ENCODE measurements at places on chromosomes 11 and 22.

GRCh38 chr22:46175631-46176030 lies 25.3 kb downstream of the PPARA start:
- DNase-seq, result no peak

- no peak for DNase-seq
These were observed 23.4 kb downstream of the KRTAP5-5 start for GRCh38 chr11:1652771-1653540.

DNA sequence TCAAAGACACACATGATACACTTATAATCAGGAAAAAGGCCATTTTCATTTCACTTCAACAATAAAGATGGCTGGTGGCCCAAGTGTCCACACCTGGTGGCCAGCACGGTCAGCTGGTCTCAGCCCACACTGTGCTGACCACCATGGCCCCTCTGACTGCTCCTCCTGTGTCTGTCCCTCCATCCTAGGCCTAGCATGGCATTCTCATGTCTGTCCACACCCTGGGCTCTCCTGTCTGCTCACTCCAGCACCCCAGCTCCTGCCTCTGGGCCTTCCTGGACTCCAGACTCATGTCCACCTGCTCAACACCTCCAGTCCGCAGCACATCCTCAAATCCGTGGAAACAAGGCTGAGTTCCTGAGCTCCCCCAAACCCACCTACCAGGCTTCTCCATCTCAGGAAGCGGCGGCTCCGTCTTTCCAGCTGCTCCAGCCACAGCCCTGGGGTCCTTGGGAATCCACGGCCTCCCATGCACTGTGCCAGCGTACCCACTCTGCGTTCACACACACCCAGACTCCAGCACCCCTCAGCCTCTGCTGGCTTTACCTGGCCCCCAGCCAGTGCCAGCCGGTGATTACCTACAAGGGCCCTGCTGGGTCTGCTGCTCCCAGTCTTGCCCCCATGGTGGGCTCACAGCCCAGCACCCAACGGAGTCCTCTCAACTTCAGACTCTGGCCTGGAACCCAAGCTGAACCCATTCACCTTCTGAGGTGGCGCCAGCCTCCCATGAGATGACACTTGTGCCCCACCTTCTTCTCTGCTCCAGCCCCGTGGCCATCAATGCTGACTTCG lies 13.9 kb downstream of the SIRT3 start:
- no peak for DNase-seq

DNA sequence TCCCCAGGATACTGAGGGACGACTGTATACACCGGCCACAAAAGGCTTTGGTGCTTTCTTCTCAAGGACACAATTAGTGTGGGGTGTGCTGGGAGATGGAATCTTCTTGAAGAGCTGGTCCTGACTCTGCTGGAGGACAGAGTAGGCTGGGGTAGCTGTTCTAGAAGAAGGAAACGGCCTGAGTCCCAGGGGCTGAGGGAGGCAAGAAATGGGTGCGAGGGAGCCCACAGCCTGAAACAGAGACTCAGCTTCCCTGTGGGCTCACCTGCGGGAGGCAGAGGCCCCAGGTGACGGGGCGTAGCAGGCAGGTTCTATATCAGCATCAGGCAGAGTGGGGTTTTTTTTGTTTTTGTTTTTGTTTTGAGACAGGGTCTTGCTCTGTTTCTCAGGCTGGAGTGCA lies 36.6 kb downstream of the PARVG start:
- no peak for DNase-seq

- DNase-seq, result no peak
These were observed 3.7 kb downstream of the TST start for GRCh38 chr22:37015587-37015878.

- DNase-seq, result no peak
These were observed 802.7 kb downstream of the METTL15 start for GRCh38 chr11:28910926-28911325.

DNA sequence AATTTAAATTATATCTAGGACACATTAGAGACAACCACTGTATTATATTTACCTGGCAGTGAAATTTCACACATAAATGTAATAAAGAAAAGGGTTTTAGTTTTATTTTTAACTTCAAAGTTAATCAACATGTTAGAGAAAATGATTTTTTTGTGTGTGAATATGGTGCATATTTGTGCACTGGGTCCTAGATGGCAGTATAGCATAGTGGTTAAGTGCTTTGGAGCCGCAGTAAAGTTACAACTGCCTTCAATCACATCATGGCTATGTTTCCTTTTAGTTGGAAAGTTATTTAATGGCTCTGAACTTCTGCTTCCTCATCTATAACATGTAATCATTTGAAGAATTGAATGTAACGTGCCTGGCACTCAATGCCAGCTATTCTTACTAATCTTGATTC lies 108.9 kb upstream of the DDI1 start:
- no peak for DNase-seq

GRCh38 chr11:4054643-4055042 lies 40.0 kb upstream of the RRM1 start:
- DNase-seq, result no peak

DNA sequence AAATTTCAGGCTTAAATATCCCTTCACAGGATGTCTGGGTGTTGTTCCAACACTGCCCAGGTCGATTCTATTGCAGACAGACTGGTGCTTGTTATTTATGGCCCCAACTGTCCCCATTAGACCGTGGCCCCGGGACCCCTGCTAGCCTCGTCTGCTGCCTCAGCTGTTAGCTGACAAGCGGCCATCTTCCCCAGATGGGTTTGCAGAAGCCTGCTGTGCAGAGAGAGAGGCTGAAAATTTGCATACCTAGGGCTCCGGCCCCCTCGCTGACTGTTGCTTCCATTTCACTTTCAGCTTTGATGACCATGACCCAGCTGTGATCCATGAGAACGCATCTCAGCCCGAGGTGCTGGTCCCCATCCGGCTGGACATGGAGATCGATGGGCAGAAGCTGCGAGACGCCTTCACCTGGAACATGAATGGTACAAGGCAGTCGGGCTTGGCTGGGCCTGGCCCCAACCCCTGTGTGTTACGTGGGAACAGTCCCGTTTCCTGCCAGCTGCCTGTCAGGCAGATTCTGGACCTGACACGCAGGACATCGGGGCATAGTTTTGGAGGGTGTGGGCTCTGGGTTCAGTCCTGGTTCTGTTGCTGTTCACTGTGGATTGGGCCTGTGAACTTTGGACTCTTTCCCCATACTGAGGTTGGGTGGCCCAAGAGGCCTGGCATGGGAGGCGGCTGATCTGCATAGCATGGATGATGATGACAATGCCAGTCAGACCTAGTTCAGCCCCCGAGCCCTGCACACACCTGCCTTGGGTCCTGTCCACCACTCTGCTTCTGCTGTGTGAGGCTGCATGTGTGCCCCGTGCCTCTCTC lies 16.4 kb downstream of the SMARCB1 start:
- DNase-seq, result no peak

- DNase-seq, result no peak
These were observed 2.8 kb upstream of the FKBP2 start for GRCh38 chr11:64238076-64238475.

- no peak for DNase-seq
These were observed 165.6 kb downstream of the DBX1 start for GRCh38 chr11:19994672-19995071.

DNA sequence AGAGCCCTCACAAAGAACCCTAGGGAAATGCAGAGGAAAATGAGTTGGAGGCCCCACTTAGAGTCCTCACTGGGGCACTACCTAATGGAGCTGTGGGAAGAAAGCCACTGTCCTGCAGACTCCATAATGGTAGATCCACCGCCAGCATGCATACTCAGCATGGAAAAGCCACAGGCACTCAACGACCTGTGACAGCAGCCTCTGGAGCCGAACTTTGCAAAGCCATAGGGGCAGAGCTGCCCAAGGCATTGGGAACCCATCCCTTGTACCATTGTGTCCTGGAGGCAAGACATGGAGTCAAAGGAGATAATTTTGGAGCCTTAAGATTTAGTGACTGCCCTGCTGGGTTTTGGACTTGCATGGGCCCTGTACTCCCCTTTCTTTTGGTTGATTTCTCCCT lies 18.8 kb downstream of the BBOX1 start:
- DNase-seq, result no peak

- no peak for DNase-seq
These were observed 107.4 kb downstream of the SEZ6L start for GRCh38 chr22:26276529-26277160.

GRCh38 chr11:94077552-94078293 lies 50.9 kb upstream of the PANX1 start:
- no peak for DNase-seq

- DNase-seq, result no peak
These were observed 781 bp downstream of the ANO9 start for GRCh38 chr11:441043-441417.

DNA sequence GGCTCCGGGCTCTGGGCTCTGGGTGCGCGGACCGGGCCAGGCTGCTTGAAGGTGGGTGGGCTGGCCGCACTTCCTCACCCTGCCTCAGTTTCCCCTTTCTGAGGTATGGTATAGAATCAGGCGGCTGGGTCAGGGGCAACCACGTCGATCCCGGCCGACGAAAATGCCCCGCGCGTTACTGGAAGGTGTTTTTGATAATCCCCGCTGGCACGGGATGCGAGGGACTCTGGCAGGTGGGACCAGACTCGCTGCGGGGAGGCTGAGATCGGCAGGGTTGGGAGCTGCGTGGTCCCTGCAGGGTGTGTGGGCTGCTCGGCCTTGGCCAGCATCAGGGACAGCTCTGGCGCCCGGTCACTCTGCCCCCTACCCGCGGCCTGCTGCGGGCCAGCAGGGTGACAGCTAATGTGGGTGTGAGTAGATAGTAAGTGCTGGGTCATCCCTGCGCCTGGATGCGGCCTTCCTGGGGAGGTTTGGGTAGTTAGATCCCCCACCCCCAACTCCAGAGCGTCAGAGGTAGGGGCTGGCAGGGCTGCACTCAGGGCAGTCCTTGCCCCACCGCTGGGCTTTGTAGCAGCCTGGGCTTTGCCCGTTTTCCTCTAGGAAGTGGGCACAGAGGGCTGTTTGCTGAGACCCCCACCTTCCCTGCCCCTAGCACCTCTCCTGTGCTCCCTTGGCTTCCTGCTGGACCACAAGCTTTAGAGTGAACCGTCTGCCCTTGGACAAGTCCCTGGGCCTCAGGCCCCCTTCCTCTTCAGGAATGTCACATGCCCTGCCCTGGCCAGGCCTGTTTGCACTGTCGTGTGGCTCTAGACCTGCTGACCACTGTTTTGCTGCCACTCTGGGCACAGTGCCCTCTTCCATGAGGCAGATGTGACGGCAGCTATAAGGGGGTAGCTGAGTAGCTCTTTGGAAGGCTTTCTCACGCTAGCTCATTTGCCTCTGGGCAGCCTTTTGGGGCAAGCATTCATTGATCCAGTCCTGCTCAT lies 579 bp downstream of the TANGO2 start:
- DNase-seq, result peak; percentile 52

GRCh38 chr11:3123305-3123704 lies 41.8 kb downstream of the OSBPL5 start:
- no peak for DNase-seq

DNA sequence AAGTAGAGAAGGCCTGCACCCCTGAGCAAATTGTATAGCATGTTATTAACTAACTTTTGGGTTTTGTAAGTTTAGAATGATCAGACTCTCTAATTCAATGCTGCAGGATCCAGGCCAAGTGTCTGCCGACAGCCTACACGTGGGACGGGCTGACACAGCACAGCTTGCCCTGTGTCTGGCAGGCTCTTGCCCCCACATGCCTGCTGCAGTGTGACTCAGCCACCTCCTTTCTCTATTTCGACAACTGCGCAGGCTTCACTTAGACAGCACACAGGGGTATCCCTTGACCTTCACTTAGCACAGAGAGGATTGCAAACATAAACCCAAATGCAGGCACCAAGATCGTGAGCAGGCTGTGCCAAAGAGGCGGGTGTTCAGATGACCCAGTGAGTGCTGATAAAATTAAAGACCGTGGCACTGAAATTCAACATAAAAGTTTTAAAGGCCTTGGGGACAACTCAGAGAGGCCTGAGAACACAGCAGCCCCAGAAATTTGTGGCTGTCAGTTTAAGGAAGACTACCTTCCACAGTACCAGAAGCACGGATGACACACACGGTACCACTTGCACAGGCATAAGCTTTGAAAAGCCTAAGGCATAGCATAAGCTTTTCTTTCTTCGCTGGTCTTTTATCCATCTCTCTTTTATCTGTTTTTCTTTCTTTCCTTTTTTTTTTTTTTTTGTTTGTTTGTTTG lies 37.8 kb downstream of the SCN3B start:
- no peak for DNase-seq

DNA sequence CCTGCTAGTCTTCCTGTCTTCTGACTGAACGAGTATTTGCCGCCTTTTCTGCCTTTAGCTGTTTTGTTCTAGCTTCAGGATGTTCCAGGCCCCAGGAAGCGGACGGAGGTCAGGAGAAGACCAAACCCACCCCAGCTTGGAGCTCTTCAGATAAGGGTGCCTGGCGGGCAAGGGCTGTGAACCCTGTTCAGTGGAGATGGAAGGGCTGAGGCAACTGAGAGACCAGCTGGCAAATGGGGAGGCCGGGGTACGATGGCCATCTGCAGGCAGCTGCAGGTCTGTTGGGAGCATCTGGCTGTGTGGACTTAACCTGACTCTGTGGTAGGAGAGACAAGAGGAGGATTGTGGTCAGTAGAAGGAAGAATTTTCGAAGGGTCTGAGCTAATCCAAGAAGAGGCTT lies 95.6 kb downstream of the CHST1 start:
- DNase-seq, result no peak

DNA sequence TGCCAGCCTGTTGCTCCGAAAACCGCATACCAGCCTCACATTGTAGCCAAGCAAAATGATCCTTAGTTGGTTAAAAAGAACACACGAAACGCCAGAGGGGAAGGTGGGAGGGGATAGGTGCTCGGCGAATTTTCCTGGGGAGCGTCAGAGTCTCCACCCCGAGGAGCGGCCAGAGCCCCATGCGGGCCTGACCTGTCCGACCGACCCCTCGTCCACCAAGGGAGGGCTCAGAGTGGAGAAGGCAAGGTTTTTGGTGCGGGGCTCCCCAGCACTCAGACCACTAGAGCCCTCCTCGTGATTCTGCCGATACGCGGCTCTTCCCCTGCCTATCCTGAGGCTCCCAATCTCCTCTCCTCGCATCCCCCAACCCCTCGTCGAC lies 39.6 kb downstream of the DIXDC1 start:
- DNase-seq, result no peak

DNA sequence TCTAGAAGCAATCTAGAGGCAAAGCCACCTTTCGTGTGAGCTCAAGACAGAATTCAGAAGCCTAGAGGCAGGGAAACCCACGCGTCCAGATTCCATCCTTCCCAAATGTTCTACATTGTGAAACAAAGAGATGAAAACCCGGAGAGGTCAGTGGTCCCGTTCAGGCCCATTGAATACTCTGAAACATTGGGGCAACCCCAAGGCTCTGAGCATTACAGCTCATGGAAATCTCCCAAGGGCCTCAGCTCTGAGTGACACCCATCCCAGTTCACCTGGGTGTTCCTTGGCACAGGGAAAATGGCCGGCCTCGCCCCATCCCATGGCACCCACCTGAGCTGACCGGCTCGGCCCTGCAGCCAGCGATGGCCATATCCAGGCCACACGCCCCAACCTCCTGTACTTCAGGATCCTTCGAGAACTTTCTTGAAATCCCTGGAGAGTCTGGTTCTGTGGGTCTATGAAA lies 128.6 kb upstream of the FGF3 start:
- no peak for DNase-seq

GRCh38 chr11:40797981-40798380 lies 661.5 kb downstream of the LRRC4C start:
- DNase-seq, result no peak

GRCh38 chr11:36929401-36929800 lies 331.4 kb upstream of the RAG2 start:
- no peak for DNase-seq
